ENCODE measurements at places on chromosomes 2 and 18.

DNA sequence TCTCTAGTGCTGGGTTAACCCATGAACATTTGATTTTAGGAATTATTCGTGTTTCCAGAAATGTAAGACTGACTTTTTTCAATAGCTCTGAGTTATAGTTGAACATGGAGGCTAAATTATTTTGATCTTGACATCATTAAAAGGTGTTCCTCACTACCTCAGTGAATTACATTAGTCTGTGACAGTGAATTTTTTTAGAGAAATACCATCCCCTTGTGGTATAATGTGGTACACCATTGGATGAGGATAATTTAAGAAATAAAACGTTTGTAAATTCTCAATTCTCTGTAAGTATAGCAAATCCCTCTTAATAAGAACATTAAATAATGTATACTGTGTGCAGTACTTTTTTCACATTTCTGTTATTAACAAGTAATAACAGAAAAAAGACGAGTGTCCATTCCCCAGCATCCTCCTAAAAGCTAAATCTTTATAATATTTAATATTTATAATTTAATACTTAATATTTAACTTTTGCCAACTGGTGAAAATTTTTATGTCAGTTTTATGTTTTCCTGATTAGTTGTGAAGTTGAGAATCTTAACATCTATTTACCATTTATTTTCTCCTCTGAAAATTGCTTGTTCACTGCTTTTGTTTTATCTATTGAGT is 70.3 kb upstream of the CWC22 start:
- no peak for DNase-seq

- no peak for DNase-seq
Observed at GRCh38 chr2:108413711-108414095, 35.3 kb upstream of the GCC2 start.

- DNase-seq, result no peak
Observed at GRCh38 chr2:224611938-224612337, 26.8 kb upstream of the CUL3 start.

DNA sequence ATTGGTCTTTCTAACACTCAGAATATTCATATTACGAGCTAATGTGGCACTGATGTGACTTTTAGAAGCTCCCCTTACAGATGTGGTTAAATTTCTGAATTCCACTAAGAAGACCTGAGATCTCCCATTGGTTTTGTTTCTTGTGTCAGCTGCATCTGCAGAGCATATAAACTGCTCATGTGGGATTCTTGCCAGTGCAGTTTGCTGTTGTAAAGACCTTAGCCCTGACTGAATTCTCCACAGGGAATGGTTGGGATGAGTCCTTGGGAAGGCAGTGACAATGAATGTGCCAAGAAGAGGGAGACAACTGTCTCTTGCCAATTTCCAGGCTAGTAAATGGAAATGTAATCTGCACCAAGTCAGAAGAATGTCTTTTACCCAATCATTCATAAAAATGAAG is 94.1 kb downstream of the PTPRM start:
- DNase-seq, result no peak

DNA sequence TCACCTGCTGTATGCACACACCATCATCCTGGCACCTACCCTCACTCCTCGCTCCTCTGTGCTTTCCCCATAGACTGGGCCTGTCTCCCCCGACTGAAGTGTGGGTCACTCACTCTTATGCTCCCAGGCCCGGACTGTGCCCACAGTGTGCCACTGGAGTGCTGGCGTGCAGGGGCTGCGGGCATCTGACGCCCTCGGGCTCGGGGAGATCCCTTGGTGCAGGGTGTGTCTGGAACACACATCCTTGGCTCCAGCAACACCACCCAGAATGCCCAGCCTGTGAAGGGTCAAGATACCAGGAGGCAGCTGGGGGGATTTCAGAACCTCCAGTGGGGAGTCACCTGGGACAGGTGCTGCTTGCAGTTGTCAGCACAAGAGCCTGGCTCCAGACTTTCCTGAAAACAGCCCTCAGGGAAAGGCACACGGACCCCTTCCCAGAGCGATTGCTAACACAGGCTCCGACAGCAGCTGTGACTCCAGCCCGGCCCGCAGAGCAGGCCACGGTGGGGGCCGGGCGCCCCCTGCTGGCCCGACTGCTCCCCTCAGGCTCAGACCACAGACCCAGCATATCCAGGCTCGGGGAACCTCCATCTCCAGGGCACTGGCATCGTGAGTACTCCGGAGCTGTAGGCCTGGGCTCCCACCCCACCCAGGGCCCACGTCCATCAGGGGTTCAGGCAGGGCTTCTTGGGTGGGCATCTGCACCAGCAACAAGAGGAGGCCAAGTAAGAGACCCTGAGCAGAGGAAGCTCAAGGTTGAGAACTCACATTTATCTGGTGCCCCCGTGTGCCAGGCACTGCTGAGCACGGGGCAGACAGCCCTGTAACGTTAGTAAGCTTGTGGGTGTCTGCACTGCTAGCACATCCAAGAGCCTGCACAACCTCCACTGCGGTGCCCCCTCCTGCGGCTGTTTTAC is 8.6 kb downstream of the HS1BP3 start:
- DNase-seq, result peak; percentile 61

- no peak for DNase-seq
Observed at GRCh38 chr2:20449501-20450200, 2.8 kb downstream of the RHOB start.
